ENCODE measurements at places on chromosomes 11 and 22. TPM values are rescaled to one million over a fixed set of nuclear protein-coding genes. Genes with fewer than 3 reads are reported as not detected.

- H3K27me3 ChIP-seq, result no peaks in the 10 kb centered on the region
- H3K36me3 ChIP-seq, result no peaks in the 10 kb centered on the region
These were observed 65.2 kb downstream of the NFAM1 start for GRCh38 chr22:42366806-42367581.

ELMOD1 gene
- not detected for polyA plus RNA-seq

ENTHD1 gene
- not detected for polyA plus RNA-seq

GRCh38 chr22:50012211-50013181 is at the start of gene IL17REL:
IL17REL (minus strand) TSS chr22:50012765; CDS start chr22:50012646, 119 bp downstream.
- DNase-seq, result peak; percentile 43
- H3K36me3 ChIP-seq, result no peaks in the 10 kb centered on the region
- peaks cover 64% of the 10 kb centered on the region for H3K27me3 ChIP-seq

MMP11 gene
- polyA plus RNA-seq, result 50.8 TPM

Data from SK-N-SH (cell line).